WERI-Rb-1 (cell line): ENCODE measurements at places on chromosomes 11 and 22.

- no peak for DNase-seq
Observed at GRCh38 chr11:2780850-2781407, 81.1 kb upstream of the KCNQ1OT1 start.

DNA sequence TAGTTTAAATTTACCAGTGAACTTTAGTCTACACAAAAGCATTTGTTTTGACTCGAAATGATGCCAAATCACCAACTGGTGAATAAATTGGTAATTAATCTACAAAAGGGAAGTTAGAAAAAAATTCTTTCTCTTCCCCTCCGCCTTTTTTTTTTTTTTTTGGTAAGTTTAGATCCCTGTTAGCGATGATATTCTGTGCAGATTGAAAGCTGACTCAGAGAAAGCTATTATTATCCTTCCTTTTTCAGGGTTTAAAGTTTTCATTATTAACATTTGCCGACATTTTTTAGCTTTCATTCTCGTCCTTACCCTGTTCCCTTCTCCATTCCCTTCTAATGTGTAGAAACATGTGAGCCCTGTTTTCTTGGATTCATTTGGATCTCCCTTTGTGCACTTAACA lies 16.8 kb upstream of the NUP160 start:
- DNase-seq, result no peak

DNA sequence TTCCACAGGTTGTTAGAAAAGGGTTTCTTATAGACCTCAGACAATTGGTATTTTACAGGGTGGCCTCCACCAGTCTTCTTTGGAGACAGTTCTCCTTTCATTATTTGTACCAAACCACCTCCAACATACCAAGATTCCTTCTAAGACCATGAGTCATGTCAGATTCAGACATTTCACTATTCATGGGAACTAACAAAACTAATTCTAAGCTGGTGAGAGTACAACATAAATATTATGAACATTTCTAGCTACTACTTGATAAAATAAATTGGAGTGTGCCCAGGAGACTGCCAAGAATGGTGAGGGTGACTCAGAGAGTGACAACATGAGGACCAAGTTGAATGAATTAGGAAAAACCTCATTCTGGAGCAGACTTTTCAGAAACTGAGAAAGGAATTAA lies 494.6 kb upstream of the LRRC4C start:
- DNase-seq, result no peak

DNA sequence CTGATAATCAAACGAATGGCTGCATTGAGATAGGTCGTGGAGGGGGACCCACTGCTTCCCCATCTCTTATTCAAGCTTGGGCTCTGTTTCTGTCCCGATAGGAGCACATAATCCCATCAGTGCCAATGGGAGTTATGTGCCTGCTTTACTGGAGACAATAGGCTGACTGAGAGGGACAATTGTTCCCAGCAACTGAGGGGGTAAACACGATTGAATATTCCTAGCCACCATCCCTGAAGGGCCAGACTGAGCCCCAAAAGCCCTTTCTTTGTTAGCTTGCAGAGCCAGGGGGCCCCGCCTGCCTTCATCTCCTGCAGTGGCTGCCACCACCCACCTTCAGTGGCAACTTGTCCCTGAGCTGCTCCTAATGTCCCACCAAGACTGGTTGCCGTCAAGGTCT lies 172.8 kb upstream of the NAV2 start:
- DNase-seq, result no peak

DNA sequence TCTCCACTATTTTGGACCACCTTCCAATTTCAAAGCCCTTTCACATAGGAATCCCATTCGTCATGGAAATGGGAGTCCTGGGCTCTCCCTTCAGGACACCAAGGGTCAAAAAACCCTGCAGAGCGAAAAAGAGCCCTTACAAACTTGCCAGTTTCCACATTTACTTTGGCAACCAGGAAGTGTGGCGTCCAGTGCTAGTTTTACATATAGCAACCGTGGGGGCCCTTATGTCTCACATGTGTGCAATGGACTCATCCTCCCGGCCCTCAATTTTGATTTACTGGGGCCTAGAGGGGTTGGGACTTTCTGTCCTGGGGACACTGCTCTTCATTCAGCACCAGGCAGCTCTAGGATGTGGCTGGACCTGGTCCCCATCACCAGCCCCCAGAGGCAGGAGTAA lies 33.7 kb downstream of the DAGLA start:
- no peak for DNase-seq

DNA sequence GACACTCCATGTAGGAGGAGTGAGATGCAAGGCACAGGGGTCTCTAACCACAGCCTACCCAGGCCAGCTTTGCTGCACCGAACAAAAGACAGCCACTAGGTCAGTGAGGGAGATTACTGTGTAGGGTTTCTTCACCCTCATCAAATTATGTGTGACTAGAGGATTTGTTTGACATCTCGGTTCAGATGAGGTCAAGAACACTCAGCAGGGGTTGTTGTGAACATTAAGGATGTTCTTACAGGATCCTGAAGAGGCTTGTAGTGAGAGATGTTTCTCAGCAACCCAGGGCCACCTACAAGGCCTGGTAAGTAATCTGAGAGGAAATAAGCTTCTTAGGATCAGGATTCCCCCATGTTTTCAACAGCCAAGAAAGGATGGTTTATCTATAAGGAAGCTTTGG lies 202.1 kb downstream of the NXPE2 start:
- peak; percentile 83 for DNase-seq

DNA sequence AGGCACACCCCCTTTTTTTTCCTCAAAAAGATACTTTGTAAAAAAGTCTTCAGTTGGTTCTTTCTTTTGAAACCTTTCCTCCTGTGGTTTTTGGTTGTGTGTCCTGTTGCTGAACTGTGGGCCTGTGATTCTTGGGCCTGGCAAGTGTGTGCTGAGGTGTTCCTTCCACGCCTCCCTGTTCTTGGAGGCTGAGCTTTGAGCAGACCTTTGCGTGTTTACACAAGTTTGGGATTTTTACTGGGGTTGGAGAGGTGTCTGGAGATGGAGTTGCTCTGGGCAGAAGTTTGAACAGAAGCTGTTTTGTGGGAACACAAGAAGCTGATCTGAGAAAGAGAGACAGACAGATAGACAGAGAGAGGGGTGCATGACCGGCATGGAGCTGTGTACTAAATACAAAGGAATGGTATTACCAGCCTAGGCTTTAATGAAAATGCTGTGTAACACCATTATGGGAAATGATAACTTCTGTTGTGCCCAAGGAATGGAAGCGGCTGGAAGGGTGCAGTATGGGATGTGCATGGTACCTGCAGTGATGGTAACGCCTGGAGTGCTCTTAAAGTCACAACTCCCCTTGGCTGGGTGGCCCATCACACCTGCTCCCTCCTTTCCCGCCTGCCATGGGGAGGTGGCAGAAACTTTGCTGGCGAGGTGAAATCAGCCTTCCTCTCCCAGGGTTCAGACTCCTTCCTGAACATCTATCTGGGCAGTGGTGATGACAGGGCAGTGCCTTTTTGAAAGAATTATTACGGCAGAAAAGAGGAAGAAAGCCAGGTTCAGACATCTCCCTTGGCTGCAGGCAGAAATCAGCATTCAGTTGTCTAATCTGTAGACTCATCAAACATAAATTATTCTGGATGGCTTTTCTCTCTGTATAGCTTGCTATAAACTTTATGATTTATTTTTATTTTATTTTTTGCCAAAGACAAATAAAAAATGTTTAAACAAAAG lies 70.4 kb downstream of the LDLRAD3 start:
- no peak for DNase-seq

- no peak for DNase-seq
Observed at GRCh38 chr11:34223021-34223813, 117.8 kb downstream of the NAT10 start.

- no peak for DNase-seq
Observed at GRCh38 chr11:59918480-59918879, 19.8 kb upstream of the OOSP1 start.
